ENCODE measurements at places on chromosomes 4 and X. TPM values are rescaled to one million over a fixed set of nuclear protein-coding genes. Genes with fewer than 3 reads are reported as not detected.

DNA sequence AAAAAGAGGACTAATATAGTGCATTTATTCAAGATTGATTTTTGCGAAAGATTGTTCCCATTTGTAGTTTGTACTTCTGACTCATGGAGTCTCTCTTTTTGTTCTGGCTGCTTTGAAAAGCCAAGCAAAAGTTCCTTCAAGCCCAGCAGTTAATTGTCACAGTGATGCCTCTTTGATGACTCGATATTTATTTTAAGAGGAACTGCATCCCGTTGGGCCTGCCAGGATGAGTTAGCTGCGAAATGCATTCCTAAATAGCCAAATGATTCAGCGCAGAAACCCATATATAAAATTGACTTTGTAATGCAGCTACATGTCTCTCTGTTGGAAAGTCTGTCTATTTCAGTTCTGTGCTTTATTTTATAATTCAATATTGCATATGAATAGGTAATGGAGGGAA is 295.1 kb downstream of the GBA3 start:
- H3K27ac ChIP-seq: no peak overlapping the region
- H3K27me3 ChIP-seq: no peaks in the 10 kb centered on the region
- no peak for DNase-seq
- H3K36me3 ChIP-seq: no peaks in the 10 kb centered on the region

- H3K4me1 ChIP-seq: no peaks in the 10 kb centered on the region
- no peak overlapping the region for H3K27ac ChIP-seq
- no peaks in the 10 kb centered on the region for H3K36me3 ChIP-seq
- H3K4me3 ChIP-seq: no peak overlapping the region
- no peak for DNase-seq
These were observed 94.6 kb downstream of the REELD1 start for GRCh38 chr4:146308951-146309350.

DNA sequence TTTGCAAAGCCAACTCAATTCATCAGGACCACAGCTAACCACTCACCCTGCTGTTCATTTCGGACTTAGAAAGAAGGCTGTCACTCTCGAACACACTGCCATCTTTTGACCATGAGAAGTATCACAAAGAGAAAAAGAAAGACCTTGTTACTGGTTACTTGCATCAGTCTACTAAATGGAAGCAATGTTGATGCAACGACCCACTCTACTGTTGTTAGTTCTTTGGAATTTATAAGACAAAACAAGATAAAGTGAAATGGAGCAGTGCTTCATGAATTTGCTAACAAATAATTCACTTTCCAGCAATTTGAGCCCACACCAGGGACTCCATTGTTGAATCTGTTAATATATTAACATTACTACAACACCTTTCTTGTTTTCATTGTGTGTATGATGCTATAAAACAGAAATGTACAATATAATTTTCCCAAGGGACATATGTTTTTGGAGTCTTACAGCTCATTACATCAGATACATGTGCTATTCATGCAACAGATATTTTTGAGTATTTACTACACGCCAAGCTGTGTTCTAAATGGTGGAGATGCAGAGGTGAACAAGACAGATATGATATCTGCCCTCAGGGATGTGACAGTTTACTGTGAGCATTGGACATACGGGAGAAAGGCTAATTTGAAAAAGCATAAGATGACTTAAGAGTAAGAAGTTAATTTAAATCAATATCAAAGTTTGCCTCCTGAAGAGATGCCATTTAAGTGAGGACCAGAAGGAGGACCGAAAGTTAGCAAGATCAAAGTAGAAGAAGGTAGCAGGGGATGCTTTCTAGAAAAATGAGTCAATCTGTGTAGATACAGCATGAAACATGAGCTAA is 87.2 kb downstream of the AREG start:
- no peak overlapping the region for H3K4me3 ChIP-seq
- no peaks in the 10 kb centered on the region for H3K36me3 ChIP-seq
- H3K27ac ChIP-seq: no peak overlapping the region

DNA sequence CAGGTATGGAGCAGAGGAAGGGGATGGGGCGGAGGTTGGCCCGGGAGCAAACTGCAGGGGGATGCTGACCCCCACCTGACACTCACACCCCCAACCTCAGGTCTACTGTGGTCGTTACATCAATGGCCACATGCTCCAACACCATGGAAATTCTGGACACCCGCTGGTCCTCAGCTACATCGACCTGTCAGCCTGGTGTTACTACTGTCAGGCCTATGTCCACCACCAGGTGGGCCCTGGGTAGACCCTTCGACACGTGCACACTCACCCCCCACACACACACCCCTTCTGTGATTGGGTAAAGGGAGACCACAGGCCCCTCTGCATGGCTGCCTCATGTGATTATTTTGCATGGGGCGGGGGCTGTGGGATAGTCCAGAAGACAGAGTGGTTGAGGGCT is 2.2 kb upstream of the ERAS start:
- no peak for DNase-seq
- H3K27ac ChIP-seq: no peak overlapping the region
- H3K4me1 ChIP-seq: no peaks in the 10 kb centered on the region
- H3K36me3 ChIP-seq: peaks cover 7% of the 10 kb centered on the region
- no peak overlapping the region for H3K4me3 ChIP-seq
- no peaks in the 10 kb centered on the region for H3K27me3 ChIP-seq

DNA sequence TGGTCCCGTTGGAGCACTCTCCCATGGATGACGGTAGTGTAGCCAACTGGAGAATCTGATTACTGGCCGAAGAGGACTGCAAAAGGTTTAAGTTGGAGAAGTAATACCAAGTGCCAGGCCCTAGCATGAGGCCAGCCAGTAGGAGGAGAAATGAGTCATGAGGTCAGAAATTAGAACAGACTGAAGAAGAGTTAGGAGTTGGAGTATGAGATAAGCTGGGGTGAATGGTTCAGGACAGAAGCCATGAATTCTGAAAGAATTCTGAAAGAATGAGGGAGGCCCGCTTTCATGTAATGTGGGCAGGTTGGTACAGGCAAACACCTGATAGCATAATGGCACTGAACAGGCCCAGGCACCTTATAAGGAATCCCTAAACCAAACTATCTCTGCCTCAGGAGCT is 18.4 kb upstream of the STK26 start:
- H3K27ac ChIP-seq: no peak overlapping the region
- no peak overlapping the region for H3K4me3 ChIP-seq
- DNase-seq: no peak
- H3K4me1 ChIP-seq: no peaks in the 10 kb centered on the region

- no peaks in the 10 kb centered on the region for H3K36me3 ChIP-seq
- DNase-seq: no peak
- no peaks in the 10 kb centered on the region for H3K27me3 ChIP-seq
- H3K4me3 ChIP-seq: no peak overlapping the region
- H3K27ac ChIP-seq: no peak overlapping the region
- peaks cover 11% of the 10 kb centered on the region for H3K4me1 ChIP-seq
These were observed 5.2 kb downstream of the PKD2 start for GRCh38 chr4:88012647-88013046.

GRCh38 chrX:20454117-20454516 is 187.4 kb upstream of the RPS6KA3 start:
- no peaks in the 10 kb centered on the region for H3K4me1 ChIP-seq
- H3K27ac ChIP-seq: no peak overlapping the region
- H3K36me3 ChIP-seq: no peaks in the 10 kb centered on the region
- DNase-seq: no peak
- no peak overlapping the region for H3K4me3 ChIP-seq

GRCh38 chrX:100994352-100995281 is 25.1 kb downstream of the ARL13A start:
- H3K4me3 ChIP-seq: no peak overlapping the region
- no peaks in the 10 kb centered on the region for H3K27me3 ChIP-seq
- no peaks in the 10 kb centered on the region for H3K4me1 ChIP-seq

ETDA gene
- total RNA-seq: not detected

SOWAHB gene
- total RNA-seq: 7.9 TPM
